ENCODE measurements at places on chromosomes 13 and 19. TPM values are rescaled to one million over a fixed set of nuclear protein-coding genes. Genes with fewer than 3 reads are reported as not detected.

TRPC4 gene
- 1.9 TPM for total RNA-seq

SPIB gene
- total RNA-seq = 3.0 TPM

ADGRE3 gene
- total RNA-seq = not detected

CRB3 gene
- total RNA-seq = 63.3 TPM

GRCh38 chr19:1076951-1077350, 10.0 kb downstream of the ARHGAP45 start:
- DNase-seq = no peak

DNA sequence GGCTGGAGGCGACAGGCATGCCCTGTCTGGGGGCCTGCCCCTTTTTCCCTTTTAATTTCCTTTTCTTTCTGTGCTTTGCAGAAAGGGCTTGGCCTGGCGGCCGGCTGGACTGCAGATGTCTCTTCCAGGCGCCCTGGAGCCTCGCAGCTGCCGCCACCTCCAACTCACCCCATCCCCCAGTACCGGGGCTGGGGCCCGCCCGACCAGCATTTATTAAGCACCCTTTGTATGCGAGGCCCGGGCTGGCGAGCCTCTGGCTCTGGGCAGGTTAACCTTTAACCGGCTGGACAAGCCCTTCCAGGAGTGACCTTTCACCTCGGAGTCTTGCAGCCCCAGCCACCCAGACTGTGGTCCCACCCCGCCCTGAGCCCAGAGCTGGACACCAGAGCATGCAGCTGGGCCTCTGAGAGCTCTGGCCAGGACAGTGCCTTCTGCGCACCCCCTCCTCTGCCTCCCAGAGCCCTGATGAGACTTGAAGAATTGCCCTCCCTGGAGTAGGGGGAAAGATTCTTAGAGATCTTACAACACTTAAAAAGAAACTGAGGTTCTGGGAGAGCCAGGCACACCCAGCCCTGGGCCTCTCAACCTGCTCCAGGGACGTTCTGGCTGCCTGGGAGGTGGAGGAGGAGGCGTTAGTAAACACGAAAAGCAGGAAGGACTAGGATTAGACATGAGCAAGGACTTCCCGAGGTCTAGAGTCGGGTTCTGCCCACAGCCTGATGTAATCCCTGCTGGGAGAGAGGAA, 1.1 kb upstream of the NR2F6 start:
- DNase-seq = no peak

GRCh38 chr19:12112701-12113100, 27.4 kb downstream of the ZNF20 start:
- DNase-seq = no peak

DNA sequence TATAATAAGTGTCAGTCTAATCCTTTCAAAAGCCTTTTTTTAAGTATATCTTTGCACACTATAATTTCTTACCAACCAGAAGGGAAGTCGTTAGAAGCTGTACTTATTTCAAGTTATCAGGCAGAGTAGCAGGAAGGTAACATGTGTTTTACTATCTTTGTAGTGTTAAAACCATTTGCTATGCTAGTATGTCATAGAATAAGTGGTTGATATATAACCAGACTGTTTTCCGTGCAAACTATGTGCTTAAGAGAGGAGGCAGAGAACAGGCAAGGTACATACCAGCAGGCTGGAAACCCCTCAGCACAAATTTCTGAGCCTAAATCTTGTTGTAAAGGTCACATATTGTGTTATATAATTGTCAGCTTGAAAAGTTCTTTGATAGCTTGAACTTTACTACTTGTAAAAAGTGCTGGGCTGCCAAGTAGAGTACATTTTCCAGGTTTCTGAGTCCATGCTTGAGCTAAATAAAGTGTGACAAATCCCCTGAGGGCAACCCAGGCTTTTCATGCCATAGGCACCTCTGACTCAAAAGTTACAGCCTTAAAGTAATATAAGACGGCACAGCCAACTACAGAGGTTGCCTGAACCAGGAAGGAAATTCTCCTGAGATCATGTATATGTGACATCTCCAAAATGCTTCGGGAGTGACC, 1297.4 kb downstream of the PCDH9 start:
- DNase-seq = no peak

GRCh38 chr13:78958006-78958405, 299.1 kb upstream of the OBI1 start:
- DNase-seq = no peak

- no peak for DNase-seq
These were observed 3.4 kb upstream of the NUP62 start for GRCh38 chr19:49932731-49933131.

DNA sequence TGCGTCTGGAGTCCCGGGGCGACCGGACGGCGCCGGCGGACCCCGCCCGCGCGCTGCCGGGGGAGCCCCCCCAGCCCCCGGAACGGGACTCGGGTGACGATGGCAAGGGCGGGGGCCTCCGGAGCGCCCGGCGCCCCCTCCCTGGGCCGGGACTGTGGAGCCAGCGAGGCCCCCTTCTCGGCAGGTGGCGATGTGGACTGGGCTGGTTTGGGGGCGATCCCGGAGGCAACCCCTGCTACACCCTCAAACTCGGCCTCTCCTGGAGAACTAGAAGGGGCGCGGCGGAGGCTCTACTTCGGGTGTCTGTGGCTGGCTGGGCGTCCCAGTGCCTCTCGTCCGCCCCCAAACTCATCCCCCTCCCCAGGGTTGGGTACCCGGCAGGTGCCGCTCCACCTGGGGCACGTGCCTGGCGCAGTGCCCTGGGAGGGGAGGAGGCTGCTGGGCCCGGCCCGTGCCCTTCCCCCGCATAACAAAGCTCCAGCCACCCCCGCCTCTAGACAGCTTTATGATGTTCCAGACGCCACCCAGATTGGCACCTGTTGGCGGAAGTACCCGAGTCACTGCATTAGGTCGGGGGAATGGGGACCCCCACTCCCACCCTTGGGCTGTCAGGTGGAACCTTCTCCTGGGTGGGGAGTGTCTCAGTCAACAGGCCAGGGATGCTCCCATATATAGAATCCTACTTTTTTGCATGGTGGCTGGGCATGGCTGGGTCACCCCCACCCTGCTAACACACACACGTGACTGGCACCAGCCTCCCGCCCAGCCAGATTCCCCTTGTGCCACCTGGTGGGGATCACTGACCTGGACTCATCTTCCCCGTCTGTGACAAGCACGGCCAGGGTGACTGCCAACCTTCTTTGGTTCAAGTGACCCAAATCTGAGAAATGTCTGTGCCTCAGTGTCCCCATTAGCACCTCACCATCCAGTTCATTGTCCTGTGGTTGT, 722 bp downstream of the PKN1 start:
- no peak for DNase-seq

All from type B pancreatic cell (in vitro differentiated cells).